NK-92 treated with Interleukin-12 subunit alpha and Interleukin-12 subunit beta, amount 100 ng/mL, for 24 hours (cell line): ENCODE measurements at places on chromosomes 3 and 15.

GRCh38 chr15:41438206-41438605 is 21.3 kb downstream of the RTF1 start:
- no peak for DNase-seq

- DNase-seq: no peak
Observed at GRCh38 chr3:63142681-63143080, 135.4 kb upstream of the SYNPR start.

- no peak for DNase-seq
Observed at GRCh38 chr3:126552688-126553283, 5.9 kb downstream of the C3orf22 start.

GRCh38 chr3:141746962-141747361 is 8.9 kb downstream of the RNF7 start:
- no peak for DNase-seq

DNA sequence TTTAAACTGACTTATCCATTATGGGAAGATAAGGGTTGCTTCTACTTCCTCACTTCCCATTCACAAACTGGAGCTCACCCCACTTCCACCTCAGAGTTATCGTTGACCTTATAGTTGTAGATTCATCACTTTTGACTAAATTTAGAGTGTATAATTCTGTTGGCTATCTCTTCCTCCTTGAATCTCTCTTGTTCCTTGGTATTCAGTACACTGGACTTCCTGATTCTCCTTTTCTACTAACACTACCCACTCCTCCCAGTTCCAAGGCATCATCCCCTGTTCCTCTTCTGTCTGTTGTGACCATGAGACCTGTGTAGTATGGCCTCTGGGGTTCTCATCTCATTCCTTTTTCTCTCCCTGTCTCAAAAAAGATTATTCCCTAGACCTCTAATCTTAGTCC is 5.9 kb upstream of the GPR87 start:
- no peak for DNase-seq

GRCh38 chr15:87547470-87548181 is 708.9 kb downstream of the NTRK3 start:
- no peak for DNase-seq

- DNase-seq: no peak
Observed at GRCh38 chr3:177282119-177282655, 84.9 kb upstream of the TBL1XR1 start.

- DNase-seq: no peak
Observed at GRCh38 chr3:151394611-151395010, 10.1 kb upstream of the P2RY12 start.

- DNase-seq: no peak
Observed at GRCh38 chr3:194976874-194977273, 291.2 kb downstream of the FAM43A start.

- DNase-seq: no peak
Observed at GRCh38 chr3:169298247-169298992, 365.1 kb downstream of the MECOM start.

DNA sequence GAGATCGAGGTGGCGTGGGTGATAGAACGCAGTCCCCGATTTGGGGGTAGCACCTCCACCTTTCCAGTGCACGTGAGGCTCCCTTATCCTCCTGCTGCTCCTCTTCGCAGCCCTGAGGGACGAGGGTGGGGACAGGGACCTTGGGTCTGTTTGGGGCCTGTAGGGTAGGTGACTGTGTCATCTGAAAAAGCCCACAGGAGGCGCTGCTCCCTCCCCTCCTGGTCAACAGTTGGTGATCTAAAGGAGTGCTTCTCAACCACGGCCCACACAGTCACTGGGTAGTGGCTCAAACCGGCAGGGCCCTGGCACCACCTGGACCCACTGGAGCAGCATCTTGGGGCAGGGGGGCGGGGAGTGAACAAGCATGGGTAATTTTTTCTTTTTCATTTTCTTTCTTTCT is 7.1 kb downstream of the LRRK1 start:
- DNase-seq: no peak

GRCh38 chr15:81819924-81820635 is 225.7 kb downstream of the MEX3B start:
- no peak for DNase-seq

DNA sequence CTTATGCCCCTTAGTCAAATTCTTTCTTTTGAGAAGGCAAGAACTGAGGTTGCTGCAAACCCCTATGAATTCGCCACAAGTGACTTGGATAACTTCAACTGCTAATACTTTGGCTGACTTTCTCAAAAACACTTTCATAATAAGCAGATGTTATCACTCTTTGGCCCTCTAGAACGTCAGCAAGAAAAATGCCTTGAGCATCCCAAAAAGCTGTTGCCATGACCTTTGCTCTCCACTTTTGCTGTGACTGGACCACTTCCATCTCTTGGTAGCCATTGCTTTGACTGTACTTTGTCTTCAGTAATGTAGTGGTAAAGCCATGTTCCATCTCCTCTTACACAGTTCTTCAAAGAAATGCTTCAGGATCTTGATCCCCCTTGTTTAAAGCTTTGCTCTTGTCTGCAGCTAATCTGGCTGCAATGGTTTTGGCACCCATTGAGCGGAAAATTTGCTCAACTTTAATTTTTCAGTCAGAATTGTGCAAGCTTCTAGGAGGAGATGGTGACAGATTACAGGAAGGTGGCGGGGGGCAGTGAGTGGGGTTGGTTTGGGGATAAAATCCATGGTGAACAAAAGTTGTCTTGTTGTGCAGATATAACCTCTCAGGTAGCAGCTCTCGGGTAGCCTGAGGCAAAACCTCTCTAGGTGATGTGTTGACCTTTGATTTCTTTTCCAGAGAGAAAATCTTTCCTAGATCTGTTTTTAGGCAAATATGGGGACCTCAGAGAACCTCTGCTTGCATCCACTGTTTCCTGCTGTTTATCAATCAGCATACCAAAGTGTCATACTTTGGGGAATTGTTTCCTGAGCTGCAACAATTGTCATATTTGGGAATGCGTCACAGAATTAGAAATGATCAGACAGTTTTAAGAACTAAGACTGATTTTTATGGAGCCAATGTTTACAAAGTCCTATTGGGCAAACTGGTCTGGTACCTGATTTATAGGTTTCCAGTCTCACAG is 83.6 kb downstream of the CCR1 start:
- no peak for DNase-seq

DNA sequence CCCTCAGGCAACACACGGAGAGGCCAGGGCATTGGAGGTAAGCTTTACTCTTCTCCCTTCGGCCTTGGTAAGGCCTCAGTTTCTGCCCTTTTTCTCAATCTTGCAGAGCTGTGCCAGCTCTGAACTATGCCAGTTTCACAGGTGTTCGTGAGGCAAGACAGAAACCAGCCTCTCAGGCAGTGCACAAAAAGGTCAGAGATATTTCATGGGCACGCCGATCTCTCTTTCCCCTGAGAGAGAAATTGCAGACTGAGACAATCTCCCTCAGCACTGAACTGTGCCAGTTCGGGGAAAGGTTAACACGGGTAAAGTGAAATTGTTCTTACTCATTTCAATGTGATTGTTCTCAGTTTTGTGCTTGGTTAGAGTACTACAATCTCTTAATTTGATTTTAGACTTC is 88.5 kb downstream of the GMNC start:
- no peak for DNase-seq

GRCh38 chr15:48507416-48508065 is 138.0 kb downstream of the FBN1 start:
- DNase-seq: no peak

DNA sequence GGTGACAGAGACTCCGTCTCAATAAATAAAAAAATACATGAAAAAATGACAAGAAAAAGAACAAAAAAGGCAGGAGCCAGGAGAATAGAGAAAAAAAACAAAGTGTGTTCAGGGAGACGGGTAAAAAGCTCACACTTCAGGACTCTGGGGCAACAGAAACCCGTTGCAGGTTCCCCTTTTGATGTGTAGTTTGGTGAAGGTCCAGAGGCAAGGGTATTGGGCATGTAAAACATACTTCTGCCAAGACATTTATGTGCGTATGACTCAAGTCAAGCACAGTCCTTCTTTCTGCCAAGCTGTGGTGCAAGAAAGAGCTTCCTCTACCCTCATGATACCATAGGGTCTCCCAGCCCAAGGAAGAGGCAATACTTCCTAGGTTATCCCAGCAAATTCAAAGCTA is 33.4 kb upstream of the STRIT1 start:
- no peak for DNase-seq

- DNase-seq: no peak
Observed at GRCh38 chr3:148494451-148494850, 203.3 kb upstream of the AGTR1 start.

- DNase-seq: no peak
Observed at GRCh38 chr3:120129718-120130513, 35.7 kb upstream of the GSK3B start.

DNA sequence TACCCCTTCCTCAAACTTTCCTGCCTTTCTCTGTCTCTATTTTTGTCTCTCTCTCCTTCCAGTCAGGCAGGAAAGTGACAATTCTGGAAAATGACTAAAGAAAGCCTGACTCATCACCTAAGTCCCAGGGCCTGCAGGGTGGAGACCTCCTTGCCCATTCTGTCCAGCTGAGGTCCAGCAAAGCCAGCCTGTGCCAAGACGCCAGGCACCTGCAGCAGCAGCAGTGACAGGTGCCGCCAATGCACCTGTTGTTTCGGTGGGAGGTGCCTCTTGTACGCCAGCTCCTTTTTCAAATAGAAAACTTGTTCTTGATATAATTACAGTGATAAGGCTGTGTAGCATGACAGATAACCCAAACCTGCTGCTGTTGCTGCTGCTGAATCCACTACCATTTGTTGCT is 501.3 kb downstream of the NTRK3 start:
- no peak for DNase-seq

GRCh38 chr3:30696403-30696819 is 90.0 kb downstream of the TGFBR2 start:
- no peak for DNase-seq

GRCh38 chr3:113985541-113985940 is 37.7 kb downstream of the ZDHHC23 start:
- DNase-seq: no peak

DNA sequence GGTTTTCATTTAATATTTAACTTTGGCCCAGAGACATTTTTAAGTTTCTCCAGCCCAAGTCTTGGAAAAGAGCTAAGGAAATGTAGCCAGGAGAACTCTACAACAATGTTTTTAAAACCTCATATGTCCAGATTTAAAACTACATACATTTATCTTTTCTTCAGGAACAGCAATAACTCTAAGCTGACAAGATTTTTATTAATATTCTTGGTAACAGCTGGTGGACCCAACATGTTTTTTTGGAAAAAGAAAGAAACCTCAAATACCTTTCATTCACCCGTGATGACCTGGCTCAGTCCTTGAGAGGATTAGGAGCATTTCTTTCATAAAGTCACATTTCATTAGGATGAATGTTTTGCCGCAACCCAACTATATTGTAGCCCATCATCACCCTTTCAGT is 50.4 kb upstream of the CMSS1 start:
- DNase-seq: no peak

DNA sequence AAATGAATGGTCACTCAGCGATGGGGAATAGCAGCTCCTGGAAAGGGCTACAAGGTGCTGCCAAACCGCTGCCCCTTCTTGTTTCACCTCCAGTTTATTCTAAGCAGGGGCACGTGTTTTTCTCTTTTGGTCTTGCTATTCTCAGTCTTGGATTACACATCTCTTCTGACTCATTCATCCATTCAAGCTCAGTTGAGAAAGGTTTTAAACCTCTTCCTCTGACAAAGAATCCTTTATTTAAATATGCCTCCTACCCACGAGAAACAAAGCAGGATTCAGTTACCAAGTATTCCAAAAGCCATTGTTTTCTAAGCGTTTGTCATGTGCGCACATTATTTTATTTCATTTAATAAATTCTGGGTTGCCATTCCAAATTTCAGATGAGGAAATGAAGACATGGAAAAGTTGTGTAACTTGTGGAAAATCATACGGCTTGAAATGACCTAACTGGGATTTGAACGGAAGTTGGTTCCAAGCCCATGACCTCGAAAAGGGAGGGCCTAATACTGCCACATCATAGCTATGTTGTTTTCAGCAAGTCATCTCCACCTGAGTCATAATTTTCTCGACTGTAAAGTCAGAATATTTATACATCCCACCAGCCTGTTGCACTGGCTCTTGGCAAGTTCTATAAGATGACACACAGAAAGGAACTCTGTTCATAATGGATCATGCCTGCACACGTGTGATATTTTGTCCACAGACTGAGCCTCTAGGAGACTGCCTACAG is 292.0 kb upstream of the SLCO3A1 start:
- DNase-seq: peak; percentile 5

GRCh38 chr3:78116874-78117273 is 1077.0 kb downstream of the ROBO2 start:
- no peak for DNase-seq

- DNase-seq: no peak
Observed at GRCh38 chr15:33089878-33090757, 104.4 kb downstream of the FMN1 start.
